Stimulated activated CD8-positive, alpha-beta memory T cell treated with anti-CD3 and anti-CD28 coated beads, Interleukin-4, amount 100 ng/mL, for 4 hours (primary cell): ENCODE measurements at places on chromosomes 13 and 19.
A peak's percentile ranks its signal among the peaks of the same experiment; 100 is the strongest.

DNA sequence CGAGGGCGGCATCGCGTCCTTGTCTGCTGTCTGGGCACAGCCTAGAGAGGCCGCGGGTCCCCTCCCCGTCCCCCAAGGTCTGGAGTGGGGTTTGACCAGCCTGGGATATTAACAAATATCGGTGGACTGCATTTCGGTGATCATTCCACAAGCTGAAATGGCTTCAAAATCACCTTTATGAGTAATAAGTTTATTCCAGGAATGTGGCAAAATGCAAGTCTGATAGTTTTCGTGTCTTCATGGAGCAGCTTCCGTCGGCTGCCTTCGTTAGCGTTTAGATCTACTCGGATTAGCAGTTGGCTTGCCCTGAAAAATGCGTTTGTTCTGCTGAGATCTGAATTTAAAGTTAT lies 1.1 kb upstream of the GJA3 start:
- no peak for DNase-seq

GRCh38 chr13:112686987-112687386 lies 2.9 kb upstream of the ATP11A start:
- DNase-seq: no peak

GRCh38 chr19:19064811-19065745 lies 1.3 kb downstream of the SLC25A42 start:
- DNase-seq: no peak

DNA sequence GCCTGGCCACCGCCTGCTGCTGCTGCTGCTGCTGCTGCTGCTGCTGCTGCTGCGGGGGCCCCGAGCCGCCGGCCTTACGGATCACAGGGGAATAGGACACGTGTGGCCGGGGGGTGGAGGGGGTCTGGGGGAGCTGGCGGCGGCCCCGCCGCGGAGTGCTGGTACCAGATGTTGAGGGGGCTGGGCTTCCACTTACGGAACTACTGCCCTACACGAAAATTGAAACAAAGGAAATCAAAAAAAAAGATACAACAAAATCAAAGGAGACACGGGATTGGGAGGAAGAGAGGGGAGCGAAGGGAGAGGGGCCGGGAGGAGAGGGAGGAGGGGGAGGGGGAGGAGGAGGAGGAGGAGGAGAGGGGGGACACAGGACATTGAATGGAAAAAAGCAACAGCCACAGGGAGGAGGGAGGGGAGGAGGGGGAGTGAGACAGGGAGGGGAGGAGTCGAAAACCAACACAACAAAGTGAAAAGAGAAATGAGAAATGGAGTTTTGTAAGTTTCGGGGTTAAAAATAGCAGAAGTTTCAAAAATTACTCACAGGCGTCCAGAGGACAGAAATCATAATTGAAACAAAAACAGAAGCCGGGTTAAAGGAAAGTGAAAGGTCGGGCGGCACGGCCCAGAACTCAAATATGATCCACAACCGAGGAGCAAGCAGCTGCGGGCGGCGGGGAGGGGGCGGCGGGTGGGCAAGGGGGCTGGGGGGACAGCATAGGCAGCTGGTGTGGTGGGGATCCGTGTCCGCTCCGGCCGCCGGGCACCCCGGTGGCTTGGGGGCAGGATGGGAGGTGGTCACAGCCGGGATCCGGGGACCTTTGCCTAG lies 57.8 kb downstream of the IER2 start:
- DNase-seq: peak; percentile 43

DNA sequence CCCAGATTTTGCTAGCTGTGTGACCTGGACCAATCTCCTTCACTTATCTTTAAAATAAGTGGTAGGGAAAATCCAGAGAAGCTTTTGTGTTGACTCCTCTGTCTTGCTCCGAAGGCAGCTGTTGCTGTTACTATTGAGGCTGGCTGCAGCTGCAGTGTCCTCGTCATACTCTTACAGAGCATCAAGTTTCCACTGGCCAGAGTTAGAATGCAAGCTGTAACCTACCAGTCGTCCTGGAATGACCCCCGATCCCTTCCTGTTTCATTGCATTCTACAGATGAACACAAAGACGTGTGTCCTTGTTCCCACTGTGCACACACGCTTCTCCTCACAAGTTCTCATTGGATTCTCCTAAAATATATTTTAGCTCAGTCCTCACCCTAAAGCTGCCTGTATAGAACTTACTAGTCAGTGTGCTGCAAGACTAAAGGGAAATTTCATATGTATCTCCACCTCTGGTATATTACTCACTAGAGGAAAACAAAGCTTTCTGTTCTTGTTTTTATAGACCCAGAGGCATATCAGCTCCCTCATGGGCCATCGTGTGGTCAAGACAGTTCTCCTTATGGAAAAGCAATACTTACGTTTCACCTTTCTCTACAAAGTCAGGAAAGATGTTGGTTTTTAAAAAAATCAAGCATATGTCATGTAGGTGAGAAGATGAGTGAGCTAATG lies 589.8 kb downstream of the LMO7 start:
- no peak for DNase-seq

DNA sequence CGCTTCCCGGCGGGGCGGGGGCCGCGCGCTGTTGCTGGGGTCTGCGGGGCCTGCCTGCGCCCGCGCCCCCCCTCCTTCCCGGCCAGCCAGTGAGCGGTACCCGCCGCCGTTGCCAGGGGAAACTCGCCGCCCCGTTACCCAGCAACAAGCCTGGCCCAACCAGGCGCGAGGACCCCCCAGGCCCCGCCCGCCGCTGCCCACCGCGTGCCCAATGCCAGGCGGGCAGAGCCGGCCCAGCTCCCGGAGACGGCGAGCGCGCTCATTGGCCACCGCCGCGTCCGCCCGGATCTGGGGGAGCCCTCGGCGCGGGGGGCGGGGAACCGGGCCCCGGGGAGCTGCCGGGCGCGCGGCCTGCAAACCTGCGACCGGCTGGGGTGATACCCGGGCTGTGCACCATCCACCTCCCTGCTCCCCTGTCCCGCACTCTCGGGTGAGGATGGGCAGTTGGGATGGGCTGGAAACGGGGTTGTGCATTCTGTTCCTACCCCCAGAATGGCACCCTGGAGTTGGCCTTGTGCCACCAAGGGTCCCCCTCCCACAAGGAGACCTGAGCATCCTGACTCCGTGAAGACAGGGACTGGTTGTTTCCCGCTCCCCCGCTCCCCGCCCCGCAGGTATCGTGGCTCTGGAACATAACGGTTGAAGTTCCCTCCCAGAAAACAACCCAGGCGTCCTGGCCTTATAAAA lies 8.8 kb upstream of the BBC3 start:
- peak; percentile 44 for DNase-seq

GRCh38 chr13:95335667-95336066 lies 34.4 kb upstream of the ABCC4 start:
- DNase-seq: no peak
